ENCODE measurements at places on chromosomes 2 and 18. TPM values are rescaled to one million over a fixed set of nuclear protein-coding genes. Genes with fewer than 3 reads are reported as not detected.

GRCh38 chr18:48138660-48139430 lies 208.4 kb upstream of the SMAD2 start:
- H3K4me1 ChIP-seq: peaks cover 15% of the 10 kb centered on the region
- H3K4me3 ChIP-seq: no peak overlapping the region
- no peaks in the 10 kb centered on the region for H3K27me3 ChIP-seq

- no peaks in the 10 kb centered on the region for H3K4me1 ChIP-seq
- no peak for DNase-seq
- H3K36me3 ChIP-seq: no peaks in the 10 kb centered on the region
- H3K27ac ChIP-seq: no peak overlapping the region
- H3K27me3 ChIP-seq: no peaks in the 10 kb centered on the region
Measured at GRCh38 chr2:32683520-32684086, 55.8 kb downstream of the TTC27 start.

The CABLES1 gene
- total RNA-seq: 15.8 TPM

DNA sequence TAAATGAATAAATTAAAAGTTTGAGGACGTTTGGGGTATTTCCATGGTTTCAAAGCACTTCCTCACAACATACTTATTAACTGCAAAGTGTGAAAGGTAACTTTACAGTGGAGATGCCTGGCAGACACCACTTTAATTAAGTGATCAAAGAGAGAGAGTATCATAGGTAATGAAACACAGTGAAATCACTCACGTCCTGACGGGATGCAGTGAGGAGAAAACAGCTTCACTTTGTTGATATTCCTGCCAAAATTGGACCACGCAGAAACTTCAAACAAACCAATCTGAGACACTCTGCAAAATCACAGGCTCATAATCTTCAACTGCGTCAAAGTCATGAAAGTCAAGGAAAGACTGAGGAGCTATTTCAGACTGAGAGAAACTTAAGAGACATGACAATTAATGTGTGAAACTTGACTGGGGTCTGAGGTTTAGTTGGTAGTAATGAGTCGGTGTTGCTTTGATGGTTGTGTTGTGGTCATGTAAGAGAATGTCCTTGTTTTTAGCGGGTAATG lies 66.0 kb upstream of the ITGB6 start:
- no peak for DNase-seq
- H3K27ac ChIP-seq: no peak overlapping the region
- H3K4me3 ChIP-seq: no peak overlapping the region
- H3K27me3 ChIP-seq: no peaks in the 10 kb centered on the region

DNA sequence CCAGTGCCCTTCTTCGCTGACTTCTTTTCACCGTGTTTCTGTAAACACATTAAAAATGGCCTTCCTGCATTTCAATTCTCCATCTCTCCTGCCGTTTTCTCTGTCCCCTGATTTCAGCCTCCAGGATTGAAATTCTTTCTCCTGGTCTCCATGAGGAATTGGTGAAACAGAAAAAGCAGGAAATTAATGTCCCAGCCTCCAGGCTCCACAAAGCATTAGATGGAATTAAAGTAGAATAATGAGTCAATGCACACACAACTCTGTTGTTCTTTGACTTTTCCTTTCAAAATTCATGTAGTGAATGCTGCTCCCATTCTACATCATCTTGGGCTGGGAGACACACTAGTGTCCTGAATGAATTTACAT lies 209.5 kb downstream of the KLHL29 start:
- no peaks in the 10 kb centered on the region for H3K36me3 ChIP-seq
- peak overlapping the region; percentile 60 for H3K27ac ChIP-seq
- H3K4me3 ChIP-seq: no peak overlapping the region

The SH2D6 gene
- 13.6 TPM for total RNA-seq

The HOXD13 gene
- total RNA-seq: 0.31 TPM

GRCh38 chr2:206693399-206694137 lies 24.6 kb downstream of the DYTN start:
- no peaks in the 10 kb centered on the region for H3K36me3 ChIP-seq
- no peaks in the 10 kb centered on the region for H3K4me1 ChIP-seq
- H3K4me3 ChIP-seq: no peak overlapping the region
- DNase-seq: peak; percentile 49

DNA sequence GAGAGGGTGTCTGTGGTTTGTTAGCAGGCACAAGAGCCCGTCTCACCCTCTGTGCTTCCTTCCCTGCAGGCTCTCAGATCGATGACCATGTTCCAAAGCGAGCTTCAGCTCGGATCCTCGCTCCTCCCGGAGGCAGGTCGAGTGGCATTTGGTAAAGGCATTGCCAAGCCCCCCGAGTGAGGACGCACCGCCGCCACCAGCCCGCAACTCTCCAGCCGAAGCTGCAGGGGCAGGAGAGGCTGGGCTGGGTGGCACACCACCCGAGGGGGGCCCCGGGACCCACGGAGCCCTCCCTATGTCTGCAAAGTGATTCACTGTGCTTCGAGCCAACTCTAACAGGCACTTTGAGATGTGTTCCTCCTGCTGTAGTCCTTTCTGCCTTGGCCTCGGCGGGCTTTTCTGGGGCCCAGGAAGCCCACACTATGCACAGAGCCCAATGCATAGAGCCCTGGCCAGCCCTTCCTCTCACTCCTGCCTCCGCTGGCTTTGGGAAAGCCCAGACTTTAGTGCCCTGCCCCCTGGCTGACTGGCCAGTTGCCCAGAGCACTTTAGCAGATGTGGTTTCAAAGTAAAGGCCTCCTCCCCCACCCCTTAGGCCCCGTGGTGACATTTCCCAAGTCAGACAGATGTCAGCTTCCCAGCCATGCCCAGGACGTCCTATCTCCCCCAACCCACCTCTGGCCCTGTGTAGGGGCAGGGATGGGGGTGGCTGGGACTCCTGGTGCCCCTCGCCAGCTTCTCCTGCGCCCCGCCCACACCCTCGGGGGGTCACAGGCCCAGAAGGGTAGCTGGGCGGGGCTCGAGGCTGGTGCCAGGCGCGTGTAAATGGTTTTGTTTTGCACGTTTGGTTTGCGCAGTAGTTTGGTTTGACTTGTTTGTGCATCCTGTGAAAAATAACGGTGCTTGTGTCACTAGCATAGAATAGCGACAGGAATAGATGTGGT lies 23.3 kb upstream of the MAPRE3 start:
- no peaks in the 10 kb centered on the region for H3K36me3 ChIP-seq
- no peaks in the 10 kb centered on the region for H3K27me3 ChIP-seq
- no peak overlapping the region for H3K27ac ChIP-seq
- DNase-seq: no peak

DNA sequence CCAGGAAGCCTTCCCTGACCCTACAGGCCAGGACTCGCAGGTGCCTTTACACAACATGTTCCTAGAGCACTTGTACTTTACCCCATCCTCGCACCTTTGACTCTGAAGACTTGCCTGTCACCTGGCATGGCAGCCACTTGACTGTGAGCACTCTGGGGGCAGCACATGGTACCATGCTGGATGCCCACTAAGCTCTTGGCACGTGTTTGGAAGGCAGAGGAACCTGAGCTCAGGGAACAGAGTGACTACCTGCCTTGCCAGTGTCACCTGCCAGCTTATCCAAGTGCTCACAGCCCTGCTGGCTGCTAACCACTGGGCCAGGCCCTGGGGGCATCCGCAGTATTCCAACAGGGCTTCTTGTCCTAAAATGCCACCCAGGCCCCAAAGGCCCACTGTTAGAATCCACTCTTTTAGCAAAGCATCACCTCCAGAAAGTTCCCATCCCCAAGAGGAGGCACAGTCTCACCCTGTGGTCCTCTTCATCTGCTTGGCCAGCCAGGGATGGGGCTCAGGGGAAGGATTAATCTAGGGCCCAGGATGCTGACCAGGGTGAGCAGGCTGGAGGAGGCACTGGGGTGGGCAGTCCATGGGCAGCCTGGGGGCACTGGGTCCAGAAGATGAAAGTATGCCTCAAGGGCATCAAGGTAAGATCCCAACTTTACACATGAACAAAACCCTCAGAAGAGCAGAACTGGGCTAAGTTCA lies 57.0 kb downstream of the ZBTB7C start:
- no peak for DNase-seq
- no peak overlapping the region for H3K27ac ChIP-seq
- no peak overlapping the region for H3K4me3 ChIP-seq
- no peaks in the 10 kb centered on the region for H3K27me3 ChIP-seq
- H3K4me1 ChIP-seq: peaks cover 15% of the 10 kb centered on the region

The HNMT gene
- total RNA-seq: 15.7 TPM

DNA sequence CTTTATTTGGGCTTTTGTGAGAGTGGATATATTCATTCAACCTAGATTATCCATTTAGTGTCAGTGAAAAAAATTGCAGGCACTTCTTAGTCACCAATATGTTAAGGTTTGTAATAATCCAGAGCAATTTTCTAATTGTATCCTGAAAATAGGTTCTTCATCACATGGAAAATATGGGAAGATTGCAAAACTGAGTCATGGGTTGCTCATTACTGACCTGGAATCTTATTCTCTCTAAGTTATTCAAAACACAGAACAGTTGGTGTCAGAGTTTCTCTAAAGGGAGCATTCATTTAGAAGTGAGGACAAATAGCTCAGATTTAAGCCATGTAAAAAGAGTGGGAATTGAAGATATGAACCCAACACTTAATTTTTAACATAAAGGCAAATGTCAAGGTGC lies 181.3 kb downstream of the IKZF2 start:
- DNase-seq: no peak
- no peaks in the 10 kb centered on the region for H3K36me3 ChIP-seq
- no peaks in the 10 kb centered on the region for H3K4me1 ChIP-seq
- no peak overlapping the region for H3K27ac ChIP-seq

The GPR17 gene
- not detected for total RNA-seq

GRCh38 chr2:43424262-43425207 lies 171.3 kb downstream of the THADA start:
- H3K4me3 ChIP-seq: no peak overlapping the region
- peaks cover 27% of the 10 kb centered on the region for H3K4me1 ChIP-seq
- no peaks in the 10 kb centered on the region for H3K27me3 ChIP-seq

GRCh38 chr2:177909962-177910361 lies 162.6 kb downstream of the PDE11A start:
- no peak for DNase-seq
- no peaks in the 10 kb centered on the region for H3K36me3 ChIP-seq
- H3K4me3 ChIP-seq: no peak overlapping the region
- no peak overlapping the region for H3K27ac ChIP-seq

- H3K36me3 ChIP-seq: no peaks in the 10 kb centered on the region
- DNase-seq: no peak
- peaks cover under 1% of the 10 kb centered on the region for H3K4me1 ChIP-seq
- no peaks in the 10 kb centered on the region for H3K27me3 ChIP-seq
- H3K4me3 ChIP-seq: no peak overlapping the region
Measured at GRCh38 chr2:20103530-20103929, 52.1 kb upstream of the LAPTM4A start.

All from testis (tissue), 5 donors.